Sigmoid colon (tissue), 7 donors: ENCODE measurements at places on chromosomes 3 and 15. TPM values are rescaled to one million over a fixed set of nuclear protein-coding genes. Genes with fewer than 3 reads are reported as not detected.
A peak's percentile ranks its signal among the peaks of the same experiment; 100 is the strongest.

Gene CLSTN2
- 4.4 TPM for total RNA-seq

Gene UBE2E2
- total RNA-seq = 49.0 TPM

Gene DNASE1L3
- 0.27 TPM for total RNA-seq

Gene TIMP4
- total RNA-seq = 17.6 TPM

Gene ALDH1A3
- total RNA-seq = 71.2 TPM

- no peaks in the 10 kb centered on the region for H3K27me3 ChIP-seq
- H3K4me3 ChIP-seq = no peak overlapping the region
- H3K4me1 ChIP-seq = peaks cover 47% of the 10 kb centered on the region
- no peak for DNase-seq
Observed at GRCh38 chr3:177481329-177481728, 284.0 kb upstream of the TBL1XR1 start.

- DNase-seq = no peak
- no peaks in the 10 kb centered on the region for H3K4me1 ChIP-seq
- no peak overlapping the region for H3K27ac ChIP-seq
Observed at GRCh38 chr3:31116651-31117050, 222.2 kb upstream of the GADL1 start.

DNA sequence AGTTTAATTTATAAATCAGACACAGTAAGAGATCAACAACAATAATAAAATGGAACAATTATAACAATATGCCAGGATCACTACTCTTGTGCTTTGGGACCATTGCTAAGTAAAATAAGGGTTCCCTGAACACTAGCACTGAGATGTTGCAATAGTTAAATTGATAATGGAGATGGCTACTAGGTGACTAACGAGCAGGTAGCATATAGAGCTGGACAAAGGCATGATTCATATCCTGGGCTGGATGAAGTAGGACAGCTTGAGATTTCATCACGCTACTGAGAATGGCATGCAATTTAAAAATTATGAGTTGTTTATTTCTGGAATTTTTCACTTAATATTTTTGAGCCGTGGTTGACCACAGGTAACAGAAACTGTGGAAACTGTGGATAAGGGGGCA lies 20.7 kb upstream of the MYZAP start:
- H3K27me3 ChIP-seq = no peaks in the 10 kb centered on the region
- no peaks in the 10 kb centered on the region for H3K36me3 ChIP-seq
- H3K4me1 ChIP-seq = no peaks in the 10 kb centered on the region
- no peak overlapping the region for H3K4me3 ChIP-seq
- H3K27ac ChIP-seq = no peak overlapping the region

GRCh38 chr3:39990532-39990931 lies 181.1 kb downstream of the MYRIP start:
- no peaks in the 10 kb centered on the region for H3K36me3 ChIP-seq
- no peak overlapping the region for H3K4me3 ChIP-seq
- no peak overlapping the region for H3K27ac ChIP-seq

- H3K36me3 ChIP-seq = no peaks in the 10 kb centered on the region
- H3K27ac ChIP-seq = peak overlapping the region; percentile 44
Observed at GRCh38 chr3:146164971-146165769, 4.2 kb upstream of the PLOD2 start.

DNA sequence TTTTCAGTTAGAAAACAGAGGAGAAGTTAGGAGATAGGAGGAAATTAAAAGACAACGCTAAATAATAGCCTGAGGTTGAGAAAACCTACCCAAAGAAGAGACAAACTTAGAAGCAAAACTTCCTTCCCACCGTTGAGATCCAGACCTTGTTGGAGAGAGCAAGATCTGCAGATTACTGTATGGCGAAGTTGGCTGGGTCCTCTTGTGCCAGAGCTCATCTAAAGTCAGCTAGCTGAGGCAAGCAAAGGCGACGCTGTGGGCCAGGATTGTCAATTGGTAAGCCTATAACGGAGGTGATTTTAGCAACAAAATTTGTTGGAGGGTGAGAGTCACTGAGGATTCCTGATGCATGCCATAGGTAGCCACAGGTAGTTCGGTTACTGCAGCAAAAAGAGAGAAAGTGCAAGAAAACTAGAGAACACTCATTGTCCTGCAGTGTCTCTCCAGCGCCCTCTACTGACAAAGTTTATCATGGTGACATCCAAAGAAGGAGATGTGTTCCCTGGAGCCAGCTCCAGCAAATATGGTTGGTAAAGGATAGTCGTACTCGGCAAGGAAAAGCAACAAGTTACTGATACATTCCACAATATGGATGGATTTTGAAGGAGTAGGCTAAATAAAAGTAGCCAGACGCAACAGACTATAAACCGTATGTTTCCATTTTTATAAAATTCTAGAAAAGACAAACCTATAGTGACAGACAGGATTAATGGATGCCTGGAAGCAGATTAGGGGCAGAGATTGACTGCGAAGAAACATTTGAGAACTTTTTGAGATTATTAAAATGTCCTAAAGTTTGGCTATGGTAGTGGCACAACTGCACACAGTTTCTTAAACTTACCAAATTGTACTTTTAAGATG lies 9.8 kb upstream of the OR5K4 start:
- no peaks in the 10 kb centered on the region for H3K27me3 ChIP-seq
- H3K4me1 ChIP-seq = no peaks in the 10 kb centered on the region
- no peaks in the 10 kb centered on the region for H3K36me3 ChIP-seq
- no peak overlapping the region for H3K27ac ChIP-seq
- no peak overlapping the region for H3K4me3 ChIP-seq
- no peak for DNase-seq

- H3K27me3 ChIP-seq = no peaks in the 10 kb centered on the region
- peaks cover 56% of the 10 kb centered on the region for H3K4me1 ChIP-seq
- peak; percentile 53 for DNase-seq
- no peak overlapping the region for H3K4me3 ChIP-seq
Observed at GRCh38 chr3:123347691-123348264, 101.1 kb downstream of the ADCY5 start.

- no peaks in the 10 kb centered on the region for H3K4me1 ChIP-seq
- H3K27ac ChIP-seq = peak overlapping the region; percentile 53
- no peak for DNase-seq
- H3K27me3 ChIP-seq = no peaks in the 10 kb centered on the region
- no peak overlapping the region for H3K4me3 ChIP-seq
Observed at GRCh38 chr3:152444029-152444641, 175.4 kb downstream of the MBNL1 start.

- no peaks in the 10 kb centered on the region for H3K36me3 ChIP-seq
- no peak overlapping the region for H3K4me3 ChIP-seq
- DNase-seq = no peak
- H3K27me3 ChIP-seq = no peaks in the 10 kb centered on the region
Observed at GRCh38 chr3:178479860-178480259, 56.4 kb upstream of the KCNMB2 start.

DNA sequence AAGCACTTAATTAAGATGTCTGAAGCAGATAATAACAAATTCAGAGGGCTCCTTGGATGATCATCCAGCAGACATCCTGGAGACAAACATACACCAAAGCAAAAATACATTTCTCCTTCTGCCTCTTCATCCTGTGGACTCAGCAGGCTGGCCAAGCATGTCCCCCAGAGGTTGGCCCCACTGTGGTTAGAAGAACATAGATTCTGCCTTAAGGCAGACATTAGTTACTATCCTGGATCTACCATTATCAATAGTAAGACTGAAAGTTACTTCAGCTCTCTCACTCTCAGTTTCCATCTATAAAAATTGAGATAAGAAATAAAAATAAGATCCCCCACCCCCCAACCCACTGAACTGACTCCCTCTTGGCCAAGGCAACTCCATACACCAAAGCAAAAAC lies 28.6 kb upstream of the TGFBR2 start:
- peaks cover 22% of the 10 kb centered on the region for H3K4me1 ChIP-seq
- no peak for DNase-seq
- no peaks in the 10 kb centered on the region for H3K36me3 ChIP-seq
- H3K27me3 ChIP-seq = no peaks in the 10 kb centered on the region
- no peak overlapping the region for H3K4me3 ChIP-seq

- no peak overlapping the region for H3K4me3 ChIP-seq
- H3K4me1 ChIP-seq = no peaks in the 10 kb centered on the region
- H3K36me3 ChIP-seq = no peaks in the 10 kb centered on the region
- no peaks in the 10 kb centered on the region for H3K27me3 ChIP-seq
Observed at GRCh38 chr15:44265757-44266156, 22.8 kb upstream of the GOLM2 start.

- DNase-seq = no peak
- peaks cover 33% of the 10 kb centered on the region for H3K36me3 ChIP-seq
- no peaks in the 10 kb centered on the region for H3K27me3 ChIP-seq
- H3K27ac ChIP-seq = peak overlapping the region; percentile 4
- H3K4me3 ChIP-seq = no peak overlapping the region
Observed at GRCh38 chr3:111926266-111926676, 52.6 kb upstream of the ABHD10 start.

- H3K27ac ChIP-seq = no peak overlapping the region
- H3K4me1 ChIP-seq = no peaks in the 10 kb centered on the region
- DNase-seq = peak; percentile 75
Observed at GRCh38 chr15:100681335-100681746, 79.0 kb downstream of the ASB7 start.

DNA sequence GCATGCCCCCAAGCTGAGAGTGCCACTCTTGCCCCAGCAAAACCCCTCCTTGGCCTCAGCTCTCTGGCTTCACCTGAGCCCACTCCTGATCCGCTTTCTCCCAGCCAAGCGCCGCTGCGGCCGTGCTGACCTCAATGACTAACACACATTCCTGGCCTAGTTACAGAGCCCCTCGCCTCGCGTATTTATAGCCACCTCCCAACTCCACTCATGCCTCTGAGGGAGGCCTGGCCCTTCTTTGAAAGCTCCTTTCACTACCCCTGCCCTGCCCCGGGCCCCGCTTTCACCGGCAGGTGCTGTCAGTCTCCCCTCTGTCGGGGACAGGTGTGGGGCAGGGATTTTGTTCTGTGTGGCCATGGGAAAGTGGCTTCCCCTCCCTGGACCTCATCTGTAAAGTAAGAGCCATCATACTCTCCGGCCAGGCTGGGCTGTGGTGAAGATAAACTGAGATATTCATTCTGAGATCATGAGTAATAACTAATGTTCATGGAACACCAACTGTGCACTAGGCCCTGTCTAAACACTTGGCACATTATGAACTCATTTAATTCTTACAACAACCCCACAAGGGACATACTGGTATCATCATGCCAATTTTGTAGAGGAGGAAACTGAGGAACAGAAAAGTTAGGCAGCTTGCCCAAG lies 13.2 kb upstream of the ATP2B2 start:
- no peaks in the 10 kb centered on the region for H3K4me1 ChIP-seq
- no peaks in the 10 kb centered on the region for H3K27me3 ChIP-seq
- no peaks in the 10 kb centered on the region for H3K36me3 ChIP-seq
- DNase-seq = peak; percentile 40

DNA sequence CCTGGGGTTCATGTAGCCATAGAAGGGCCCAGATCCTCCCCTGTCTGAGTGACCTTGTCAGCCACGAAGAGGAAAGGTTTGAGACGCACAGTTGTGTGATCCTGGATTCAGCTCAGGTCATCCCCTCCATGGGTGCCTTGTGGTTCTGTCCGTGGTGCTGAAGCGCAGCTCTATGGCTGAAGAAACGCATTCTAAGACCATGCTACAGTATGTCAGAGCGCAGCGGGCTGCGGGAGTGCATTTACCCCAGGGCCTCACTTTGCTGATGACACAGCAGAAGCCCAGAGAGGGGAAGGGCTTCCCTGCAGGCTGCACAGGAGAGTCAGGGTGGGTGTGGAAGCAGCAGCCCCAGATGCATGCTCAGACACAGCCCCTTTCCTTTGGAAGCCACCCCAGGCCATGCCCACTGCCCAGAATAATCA lies 68.8 kb upstream of the IQSEC1 start:
- no peaks in the 10 kb centered on the region for H3K36me3 ChIP-seq
- DNase-seq = peak; percentile 46
- H3K4me3 ChIP-seq = no peak overlapping the region
- H3K4me1 ChIP-seq = no peaks in the 10 kb centered on the region

DNA sequence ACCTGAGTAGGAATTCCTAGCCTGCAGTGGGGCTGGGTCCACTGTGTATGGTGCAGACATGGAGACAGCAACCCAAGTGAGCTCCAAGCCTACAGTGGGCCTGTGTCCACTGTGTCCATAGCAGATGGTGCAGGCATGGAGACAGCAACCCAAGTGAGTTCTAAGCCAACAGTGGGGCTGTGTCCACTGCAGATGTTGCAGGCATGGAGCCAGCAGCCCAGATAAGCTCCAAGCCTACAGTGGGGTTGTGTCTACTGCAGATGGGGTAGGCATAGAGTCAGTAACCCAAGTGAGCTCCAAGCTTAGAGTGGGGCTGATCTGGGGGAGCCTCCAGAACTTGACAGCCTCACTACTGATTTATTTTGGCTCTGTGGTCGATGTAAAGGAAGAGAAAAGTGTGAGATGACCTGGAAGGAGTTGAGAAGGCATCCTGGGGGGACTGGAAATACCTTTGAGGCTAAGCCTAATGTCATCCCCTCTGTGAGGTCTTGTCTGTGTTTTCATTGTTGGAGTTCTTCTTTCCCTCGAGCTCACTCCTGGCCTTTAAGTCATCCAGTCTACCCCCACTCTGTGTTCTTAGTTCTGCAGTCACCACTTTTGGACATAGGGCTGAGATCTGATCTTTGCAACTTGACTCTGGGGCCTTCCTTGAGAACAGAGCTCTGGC lies 22.4 kb upstream of the IL16 start:
- no peak overlapping the region for H3K4me3 ChIP-seq
- no peaks in the 10 kb centered on the region for H3K36me3 ChIP-seq
- no peak for DNase-seq
- H3K27ac ChIP-seq = no peak overlapping the region
- H3K4me1 ChIP-seq = no peaks in the 10 kb centered on the region

- H3K27ac ChIP-seq = peak overlapping the region; percentile 55
- H3K36me3 ChIP-seq = no peaks in the 10 kb centered on the region
- peaks cover 46% of the 10 kb centered on the region for H3K4me1 ChIP-seq
- H3K4me3 ChIP-seq = peak overlapping the region; percentile 28
Observed at GRCh38 chr3:190048932-190049441, 71.7 kb downstream of the P3H2 start.

DNA sequence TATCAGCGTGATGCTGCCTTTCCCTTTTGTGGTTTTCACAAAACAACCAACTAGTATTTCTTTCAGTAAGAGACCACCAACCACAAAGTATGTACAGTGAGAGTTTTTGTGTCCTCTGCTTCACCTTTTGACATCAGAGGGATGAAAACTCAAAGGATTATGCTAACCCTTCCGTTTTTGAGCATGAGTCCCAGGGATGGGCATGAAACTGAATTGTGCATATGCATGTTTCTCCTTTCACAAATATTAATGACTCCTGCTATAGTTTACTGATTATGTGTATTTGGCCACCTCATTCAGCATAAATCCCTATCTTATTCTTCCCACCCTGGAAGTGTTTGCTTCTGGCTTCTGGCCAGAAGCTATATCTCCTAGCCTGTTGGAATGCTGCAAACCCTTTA lies 59.2 kb downstream of the RSRC1 start:
- no peaks in the 10 kb centered on the region for H3K4me1 ChIP-seq
- H3K36me3 ChIP-seq = no peaks in the 10 kb centered on the region
- H3K27me3 ChIP-seq = no peaks in the 10 kb centered on the region
- no peak for DNase-seq
- H3K4me3 ChIP-seq = no peak overlapping the region
- H3K27ac ChIP-seq = no peak overlapping the region

DNA sequence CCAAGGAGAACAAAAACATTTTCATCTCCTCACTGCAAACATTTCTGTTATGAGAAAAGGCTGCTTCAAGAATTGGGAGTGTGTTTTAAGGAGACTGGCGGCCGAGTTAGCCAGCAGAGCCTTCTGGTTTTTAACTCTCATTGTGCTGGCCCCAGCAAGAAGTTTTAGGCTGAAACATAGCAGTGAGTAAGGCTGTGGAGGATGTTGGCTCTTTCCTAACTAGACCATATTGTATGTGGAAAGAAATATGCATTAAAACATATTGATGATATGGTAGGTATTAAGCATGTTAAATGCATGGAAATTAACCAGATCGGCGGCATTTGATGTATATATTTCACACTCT lies 90.7 kb downstream of the TIGIT start:
- no peaks in the 10 kb centered on the region for H3K27me3 ChIP-seq
- peak overlapping the region; percentile 42 for H3K4me3 ChIP-seq
- DNase-seq = no peak
- H3K4me1 ChIP-seq = peaks cover 39% of the 10 kb centered on the region
